ENCODE measurements at places on chromosomes 13 and 19.
A peak's percentile ranks its signal among the peaks of the same experiment; 100 is the strongest.

- DNase-seq, result no peak
Observed at GRCh38 chr13:64339373-64340063, 2890.6 kb downstream of the PCDH9 start.

GRCh38 chr19:22619371-22619770 is 14.8 kb upstream of the ZNF492 start:
- no peak for DNase-seq

GRCh38 chr19:46617601-46618000 is 7.3 kb downstream of the PTGIR start:
- DNase-seq, result no peak

DNA sequence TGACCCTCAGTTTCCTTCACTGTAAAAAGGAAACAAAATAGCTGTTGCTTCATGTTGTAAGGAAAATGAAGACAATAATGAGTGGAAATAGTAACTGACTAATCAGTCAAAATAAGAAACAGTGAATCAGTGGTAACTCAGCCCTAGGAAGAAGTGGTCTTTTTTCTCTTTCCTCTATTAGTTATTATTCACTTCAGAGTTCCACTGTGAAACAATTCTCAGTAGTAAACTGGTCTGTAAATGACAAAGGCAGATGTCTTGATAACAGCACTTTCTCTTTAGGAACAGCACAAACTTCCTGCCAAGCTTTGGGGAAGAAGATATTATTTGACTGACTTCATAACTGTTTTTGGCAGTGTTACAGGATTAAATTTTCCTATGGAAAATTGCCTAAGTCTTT is 600.5 kb upstream of the KLHL1 start:
- peak; percentile 5 for DNase-seq

- peak; percentile 98 for DNase-seq
Observed at GRCh38 chr19:16315825-16316505, 8.7 kb upstream of the KLF2 start.

DNA sequence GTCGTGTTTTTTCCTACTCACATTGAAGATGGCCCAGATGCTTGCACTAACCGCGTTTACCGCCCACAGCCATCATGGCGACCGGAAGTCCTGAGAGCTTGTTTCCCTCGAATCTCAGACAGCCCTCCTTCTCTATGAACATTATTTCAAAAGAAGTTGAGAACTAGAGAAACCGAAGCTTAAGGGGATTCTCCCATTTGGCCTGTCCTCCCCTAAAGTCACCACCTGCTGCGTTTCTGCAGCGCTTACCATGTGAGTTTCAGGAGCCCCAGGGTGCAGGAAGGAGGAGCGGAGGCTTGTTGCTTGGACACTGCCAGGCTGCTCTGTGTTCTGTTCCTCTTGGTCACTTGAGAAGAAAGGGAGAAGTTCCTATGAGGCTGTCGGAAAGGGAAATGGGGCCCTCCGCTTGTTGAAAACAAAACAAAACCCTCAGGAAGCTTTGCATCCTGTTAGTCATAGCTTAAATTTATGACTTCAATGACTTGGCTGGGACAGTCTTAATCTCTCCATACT is 6.2 kb downstream of the CARD8 start:
- no peak for DNase-seq

DNA sequence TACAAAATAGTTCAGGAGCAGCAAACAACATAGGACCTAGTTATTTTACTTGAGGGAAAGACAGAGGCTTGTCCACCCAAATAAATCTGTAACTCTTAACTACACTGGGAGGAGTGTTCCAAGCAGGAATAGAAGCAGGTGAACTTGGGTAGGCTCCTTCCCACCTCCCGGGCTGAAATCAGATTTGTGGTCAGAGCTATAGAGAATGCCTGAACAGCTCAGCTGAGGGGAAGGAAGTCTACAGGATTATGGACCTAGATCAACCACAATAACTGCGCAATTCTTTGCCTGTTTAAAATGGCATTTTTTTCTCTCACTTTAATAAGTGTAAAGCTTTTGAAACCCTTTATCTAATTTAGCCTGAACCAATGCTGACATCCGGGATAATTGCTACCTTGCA is 73.5 kb upstream of the IRS2 start:
- no peak for DNase-seq

GRCh38 chr13:37715606-37716015 is 117.0 kb upstream of the POSTN start:
- peak; percentile 88 for DNase-seq

DNA sequence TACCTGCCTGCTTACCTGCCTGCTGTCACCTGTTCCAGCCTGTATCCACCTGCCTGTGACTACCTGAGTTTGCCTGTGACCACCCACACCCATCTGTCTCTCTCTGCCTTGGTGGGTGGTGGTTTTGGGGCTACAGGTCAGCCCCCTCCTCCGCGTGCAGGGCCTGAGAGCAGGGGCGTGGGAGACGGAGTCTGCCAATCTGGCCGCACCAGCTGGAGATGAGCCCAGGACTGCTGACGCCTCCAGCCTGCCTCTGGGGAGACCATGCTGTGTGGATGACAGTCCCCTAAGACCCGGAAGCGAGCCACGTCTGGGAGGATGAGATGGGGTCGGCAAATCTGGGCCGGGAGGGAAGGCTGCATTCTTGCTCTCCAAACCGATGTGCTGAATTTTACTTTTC is 15.9 kb upstream of the KCTD15 start:
- DNase-seq, result peak; percentile 14

DNA sequence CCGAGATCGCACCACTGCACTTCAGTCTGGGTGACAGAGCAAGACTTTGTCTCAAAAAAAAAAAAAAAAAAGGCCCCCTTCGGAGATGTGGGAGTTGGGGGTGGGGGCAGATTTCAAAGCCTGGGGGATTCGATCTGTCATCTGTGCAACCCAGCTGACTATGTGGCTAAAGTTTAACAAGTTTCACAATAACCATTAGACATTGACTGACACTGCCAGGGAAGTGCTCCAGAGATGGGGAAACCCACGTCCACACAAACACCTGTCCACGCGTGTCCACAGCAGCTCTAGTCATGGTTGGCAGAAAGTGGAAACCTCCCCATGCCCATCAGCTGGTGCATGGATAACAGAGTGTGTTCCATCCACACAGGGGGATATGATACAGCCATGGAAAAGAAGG is 37.6 kb upstream of the HOMER3 start:
- DNase-seq, result no peak

DNA sequence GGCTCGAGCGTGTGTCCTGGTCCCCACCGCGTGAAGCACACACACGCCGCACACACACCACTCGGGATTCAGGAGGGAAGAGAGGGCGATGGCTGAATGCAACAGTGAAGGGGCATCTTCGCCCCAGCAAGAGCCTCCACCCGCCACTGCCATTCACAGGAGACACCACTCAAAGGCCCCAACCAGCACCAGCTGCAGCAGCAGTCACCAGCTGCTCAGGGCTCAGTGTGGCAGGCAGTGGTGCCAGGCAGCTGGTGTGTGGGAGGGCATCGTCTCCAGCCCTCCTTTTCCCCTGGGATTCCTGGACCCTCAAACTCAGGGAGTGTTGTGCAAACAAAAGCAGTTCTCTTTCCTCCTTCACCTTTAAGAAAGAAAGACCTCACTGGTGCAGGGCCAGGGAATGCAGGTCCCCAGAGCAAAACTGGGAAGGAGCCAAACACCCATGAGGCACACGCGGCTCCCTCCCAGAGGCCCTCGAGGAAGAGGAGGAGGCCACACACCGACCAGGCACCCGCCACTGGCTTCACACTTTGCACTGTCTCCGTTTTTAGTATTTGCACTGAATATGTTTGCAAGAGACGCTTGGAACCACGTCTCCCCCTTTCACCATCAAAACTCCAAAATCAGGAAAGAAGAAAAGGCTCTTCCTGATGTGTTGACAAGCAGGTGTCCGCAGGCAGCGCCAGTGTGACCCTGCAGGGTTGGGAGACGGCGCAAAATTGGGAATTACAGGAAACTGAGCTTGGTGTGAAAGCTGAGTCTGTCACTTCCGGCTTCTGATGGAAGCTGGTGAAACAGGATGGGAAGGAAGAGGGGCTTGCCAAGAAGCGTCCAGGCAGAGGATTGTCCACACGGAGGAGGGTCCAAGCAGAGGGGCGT is 26.4 kb upstream of the F7 start:
- no peak for DNase-seq

GRCh38 chr13:51355217-51355616 is 15.7 kb downstream of the SERPINE3 start:
- no peak for DNase-seq

DNA sequence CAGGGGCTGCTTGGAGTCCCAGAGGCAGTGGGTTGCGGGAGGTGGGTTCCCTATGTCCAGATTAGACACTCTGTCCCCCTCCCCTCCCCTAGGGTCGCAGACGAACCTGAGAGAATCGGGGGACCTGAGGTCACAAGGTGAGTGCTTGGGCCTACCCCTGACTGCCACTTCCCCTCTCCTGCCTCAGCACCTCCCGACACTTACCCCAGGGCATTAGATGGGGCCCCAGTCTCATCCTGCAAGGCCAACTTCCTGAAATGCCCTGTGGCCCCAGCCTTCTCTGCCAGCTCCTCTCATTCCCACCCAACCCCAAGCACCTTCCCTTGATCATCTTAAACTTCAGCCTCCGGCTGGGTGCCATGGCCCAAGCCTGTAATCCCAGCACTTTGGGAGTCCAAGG is 23.0 kb downstream of the CKM start:
- no peak for DNase-seq
